Stimulated activated CD8-positive, alpha-beta memory T cell treated with anti-CD3 and anti-CD28 coated beads, Interleukin-7, amount 100 ng/mL, for 4 hours (primary cell): ENCODE measurements at places on chromosomes 2 and 18.

- no peak for DNase-seq
Measured at GRCh38 chr2:208549546-208550158, 143.1 kb downstream of the PTH2R start.

GRCh38 chr18:32427084-32427900 is 43.4 kb downstream of the GAREM1 start:
- no peak for DNase-seq

DNA sequence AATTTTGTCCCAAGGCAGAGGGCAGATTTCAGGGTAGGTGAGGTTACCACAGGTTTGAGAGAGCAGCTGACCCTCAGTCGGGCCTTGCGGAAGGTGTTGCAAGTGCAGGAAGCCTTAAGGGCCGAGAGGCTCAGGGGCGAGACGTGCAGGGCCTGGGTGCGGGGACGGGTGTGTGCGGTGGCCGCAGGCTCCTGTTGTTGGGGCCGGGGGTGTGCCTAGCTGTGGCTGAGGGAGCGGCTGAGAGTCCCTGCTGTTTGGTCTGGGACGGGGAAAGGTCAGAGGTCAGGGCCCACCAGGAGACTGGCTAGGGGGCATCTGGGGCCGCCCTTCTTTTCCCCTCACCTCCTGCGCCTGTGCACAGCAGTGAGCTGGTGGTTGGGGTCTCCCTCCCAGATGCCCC is 52.5 kb downstream of the NTSR2 start:
- no peak for DNase-seq

- no peak for DNase-seq
Measured at GRCh38 chr2:53504507-53504906, 263.1 kb upstream of the CHAC2 start.

- DNase-seq = no peak
Measured at GRCh38 chr2:140248623-140249022, 1468.4 kb upstream of the NXPH2 start.

DNA sequence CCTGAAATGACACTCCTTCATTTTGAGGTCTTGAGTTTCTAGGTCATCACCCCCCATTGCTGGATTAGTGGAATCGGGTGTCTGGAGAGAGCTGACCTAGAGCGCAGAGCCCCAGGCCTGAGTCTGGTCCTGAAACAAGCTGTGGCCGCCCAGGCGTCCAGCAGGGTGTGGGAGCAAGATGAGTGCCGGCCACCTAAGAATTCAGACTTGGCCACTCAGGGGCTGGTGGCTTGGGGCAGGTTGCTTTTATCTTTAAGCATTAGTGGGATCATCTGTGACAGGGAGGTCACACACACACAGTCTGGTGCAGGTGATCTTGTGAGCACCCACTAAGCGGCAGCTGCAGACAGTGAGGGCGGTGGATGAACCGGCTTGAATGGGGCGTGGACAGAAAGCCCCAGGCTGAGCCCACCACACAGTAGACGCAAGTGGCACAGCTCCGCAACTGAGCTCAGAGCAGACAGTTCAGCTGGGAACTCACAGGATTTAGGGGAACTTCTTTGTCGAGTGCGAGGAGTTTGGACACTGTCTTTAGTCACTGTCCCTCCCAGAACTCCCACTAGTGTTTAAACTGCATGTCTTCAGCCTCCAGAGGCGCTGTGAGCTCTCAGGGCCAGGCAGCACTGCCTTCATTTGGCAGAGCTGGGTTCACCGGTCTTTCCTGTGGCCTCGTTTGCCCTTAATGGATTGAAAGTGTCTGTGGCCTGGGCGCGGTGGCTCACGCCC is 21.5 kb downstream of the ITGB1BP1 start:
- no peak for DNase-seq

DNA sequence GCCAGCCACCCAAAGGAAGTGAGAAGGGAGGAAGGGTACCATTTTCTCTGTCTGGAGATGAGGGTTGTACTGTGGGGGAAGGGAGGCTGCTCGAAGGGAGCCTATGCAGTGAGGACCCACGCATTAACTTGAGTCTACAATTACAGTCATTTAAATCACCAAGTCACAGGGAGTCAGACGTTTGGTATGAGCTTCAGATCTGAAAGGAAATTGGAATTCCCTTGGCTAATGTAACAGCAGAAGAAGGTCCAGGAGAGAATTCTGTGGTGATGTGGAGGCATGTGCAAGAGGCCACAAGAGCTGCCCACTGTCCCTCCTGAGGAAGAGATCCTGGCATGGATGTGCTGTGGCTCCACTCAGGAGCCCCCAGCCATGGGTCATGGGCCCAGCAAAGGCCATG is 22.5 kb downstream of the DAPL1 start:
- no peak for DNase-seq

- no peak for DNase-seq
Measured at GRCh38 chr2:150441784-150442183, 45.7 kb downstream of the RND3 start.

GRCh38 chr18:68152770-68153169 is 562.1 kb downstream of the TMX3 start:
- DNase-seq = no peak

GRCh38 chr2:190835303-190835930 is 45.2 kb upstream of the GLS start:
- no peak for DNase-seq

DNA sequence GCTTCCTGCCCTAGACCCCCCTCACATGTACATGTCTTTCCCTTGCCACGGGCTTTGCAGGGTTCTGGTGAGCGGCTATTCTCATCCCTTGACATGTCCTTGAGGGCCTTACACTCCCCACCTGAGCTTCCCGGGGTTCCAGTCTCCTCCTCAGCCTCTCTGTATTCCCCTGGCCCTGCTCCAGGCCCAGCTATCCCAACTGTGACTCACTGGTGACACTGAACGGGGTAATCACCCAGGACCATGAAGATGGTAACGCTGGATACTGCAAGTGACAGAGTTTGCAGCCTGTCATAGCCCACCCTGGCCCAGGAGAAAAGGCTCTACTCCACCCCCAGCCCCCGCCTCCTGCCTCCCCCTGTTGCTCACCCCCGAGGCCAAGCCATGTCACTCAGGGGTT is 27.3 kb downstream of the KIF3C start:
- DNase-seq = no peak

DNA sequence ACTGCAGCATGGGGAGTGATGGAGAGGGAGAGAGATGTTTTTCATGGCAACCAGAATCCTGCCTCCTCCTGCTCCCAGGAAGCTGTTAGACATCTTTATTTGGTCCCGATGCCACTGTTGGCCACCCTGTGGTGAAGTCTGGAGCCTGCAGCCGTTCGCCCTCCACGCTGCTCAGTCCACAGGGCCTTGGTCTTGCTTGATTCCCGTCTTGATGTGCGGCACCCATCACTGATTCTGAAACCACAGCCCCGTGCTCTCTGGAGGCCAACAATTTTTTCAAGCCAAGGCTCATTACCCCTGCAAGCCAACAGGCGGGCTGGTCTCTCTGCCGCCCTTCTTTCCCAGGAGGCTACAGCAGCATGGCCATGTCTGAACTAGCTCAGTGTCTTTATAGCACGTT is 24.5 kb downstream of the SIGLEC15 start:
- DNase-seq = no peak

GRCh38 chr2:138060301-138060635 is 96.0 kb downstream of the HNMT start:
- no peak for DNase-seq

DNA sequence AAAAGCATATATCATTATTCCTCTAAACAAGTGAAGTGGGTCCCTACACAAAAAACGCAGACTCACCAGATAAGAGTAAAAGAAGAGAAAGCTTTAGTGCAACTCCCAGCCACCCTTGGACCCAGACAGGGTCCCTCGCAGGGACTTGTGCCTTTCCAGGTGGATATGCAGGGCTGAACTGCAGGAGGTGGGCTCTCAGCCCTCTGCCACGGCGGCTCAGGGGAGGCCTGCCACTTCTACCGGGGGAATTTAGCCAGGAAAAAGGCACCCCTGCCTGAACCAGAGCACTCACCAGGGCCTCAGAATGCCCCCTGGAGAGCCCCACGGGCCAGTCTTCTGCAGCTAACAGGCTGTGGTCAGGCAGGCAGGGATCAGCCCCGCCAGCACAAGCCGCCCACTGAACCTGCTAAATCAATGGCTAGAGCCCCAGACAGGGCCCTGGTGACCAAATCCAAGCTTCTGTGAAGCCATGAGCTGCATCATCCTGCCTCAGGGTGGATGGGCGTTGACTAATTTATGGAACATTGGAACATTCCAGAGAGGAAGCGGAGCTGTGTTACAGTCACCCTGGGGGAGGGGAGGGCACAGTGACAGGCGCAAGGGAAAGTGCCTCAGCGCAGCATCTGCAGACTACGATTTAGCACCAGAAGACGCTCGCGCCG is 209.3 kb downstream of the EIPR1 start:
- no peak for DNase-seq

DNA sequence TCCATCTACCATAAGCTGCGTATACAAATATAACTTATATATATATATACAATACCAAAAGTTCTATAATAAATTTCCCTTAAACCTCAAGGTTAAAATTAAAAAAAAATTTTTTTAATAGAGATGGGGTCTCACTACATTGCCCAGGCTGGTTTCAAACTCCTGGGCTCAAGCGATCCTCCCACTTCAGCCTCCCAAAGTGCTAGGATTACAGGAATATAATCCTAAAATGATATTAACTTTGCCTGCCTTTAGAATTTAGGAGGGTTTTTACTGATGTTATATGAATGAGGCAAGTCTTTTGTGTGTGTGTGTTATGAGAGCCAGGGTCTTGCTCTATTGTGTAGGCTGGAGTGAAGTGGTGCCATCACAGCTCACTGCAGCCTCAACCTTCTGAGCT is 49.2 kb downstream of the HNRNPLL start:
- no peak for DNase-seq

GRCh38 chr2:235416858-235417499 is 76.9 kb upstream of the AGAP1 start:
- no peak for DNase-seq

- no peak for DNase-seq
Measured at GRCh38 chr18:26685438-26686157, 137.2 kb upstream of the KCTD1 start.

DNA sequence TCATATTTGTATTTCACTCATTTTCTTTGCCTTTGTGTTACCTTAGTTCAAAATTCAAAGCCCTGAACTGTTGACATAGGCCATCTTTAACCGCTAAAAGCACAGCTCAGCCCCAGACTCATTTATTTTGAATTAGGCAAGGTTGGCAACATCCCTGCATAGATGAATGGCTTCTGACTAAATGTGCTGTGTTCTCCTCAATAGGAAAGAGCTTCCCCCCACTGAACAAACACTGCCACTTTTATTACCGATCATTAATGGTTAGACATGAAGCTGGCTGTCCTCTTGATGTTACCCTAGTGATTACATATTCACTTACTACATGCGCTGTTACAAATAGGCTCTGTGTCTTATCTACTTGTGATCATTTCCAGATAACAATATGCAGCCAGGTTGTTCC is 170.7 kb downstream of the ADCYAP1 start:
- no peak for DNase-seq

GRCh38 chr2:190959911-190960788 is 53.8 kb downstream of the STAT1 start:
- DNase-seq = no peak

- DNase-seq = no peak
Measured at GRCh38 chr2:16828828-16829160, 163.2 kb upstream of the CYRIA start.

DNA sequence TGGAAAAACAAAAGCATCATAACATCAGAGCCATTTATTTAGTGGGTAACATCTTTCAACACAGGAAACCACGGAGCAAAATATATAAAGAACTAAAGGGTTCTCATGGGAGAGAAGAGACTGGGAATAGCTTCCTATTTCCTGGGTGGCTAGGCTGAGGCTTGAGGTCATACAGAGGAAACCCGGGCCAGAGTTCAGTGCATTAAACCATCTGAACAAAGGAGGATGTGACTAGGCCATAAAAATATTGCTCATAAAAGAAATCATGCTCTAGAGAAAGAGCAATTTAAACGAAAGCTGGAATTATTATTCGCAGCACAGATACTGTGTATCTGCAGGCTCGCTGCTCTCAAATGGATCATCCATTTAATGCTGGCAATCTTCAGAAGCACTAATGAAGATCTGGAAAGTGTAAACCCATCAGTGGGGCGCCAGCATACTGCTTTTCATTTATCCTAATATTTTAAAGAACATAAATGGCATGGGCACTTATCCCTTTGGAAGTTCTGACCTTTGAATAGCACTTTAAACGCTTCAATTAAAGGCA is 83.3 kb downstream of the GALNT14 start:
- DNase-seq = no peak

DNA sequence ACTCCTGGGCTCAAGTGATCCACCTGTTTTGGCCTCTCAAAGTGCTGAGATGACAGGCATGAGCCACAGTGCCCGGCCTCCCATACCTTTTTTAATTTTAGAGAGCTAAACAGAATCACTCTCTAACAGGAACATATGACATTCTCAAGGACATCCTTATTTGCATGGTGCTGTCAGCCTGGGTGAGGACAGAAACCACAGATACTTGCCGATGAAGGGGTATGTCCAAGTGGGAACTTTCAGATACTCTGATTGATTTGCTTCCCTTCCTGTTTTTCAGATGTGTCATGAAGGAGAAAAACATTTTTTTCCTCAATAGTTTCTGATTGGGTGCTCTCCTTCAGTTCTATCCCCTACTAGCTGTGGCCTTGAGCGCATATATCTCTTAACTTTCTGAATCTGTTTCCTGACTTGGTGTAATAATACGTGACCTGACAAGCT is 49.6 kb downstream of the MYO3B start:
- DNase-seq = no peak

DNA sequence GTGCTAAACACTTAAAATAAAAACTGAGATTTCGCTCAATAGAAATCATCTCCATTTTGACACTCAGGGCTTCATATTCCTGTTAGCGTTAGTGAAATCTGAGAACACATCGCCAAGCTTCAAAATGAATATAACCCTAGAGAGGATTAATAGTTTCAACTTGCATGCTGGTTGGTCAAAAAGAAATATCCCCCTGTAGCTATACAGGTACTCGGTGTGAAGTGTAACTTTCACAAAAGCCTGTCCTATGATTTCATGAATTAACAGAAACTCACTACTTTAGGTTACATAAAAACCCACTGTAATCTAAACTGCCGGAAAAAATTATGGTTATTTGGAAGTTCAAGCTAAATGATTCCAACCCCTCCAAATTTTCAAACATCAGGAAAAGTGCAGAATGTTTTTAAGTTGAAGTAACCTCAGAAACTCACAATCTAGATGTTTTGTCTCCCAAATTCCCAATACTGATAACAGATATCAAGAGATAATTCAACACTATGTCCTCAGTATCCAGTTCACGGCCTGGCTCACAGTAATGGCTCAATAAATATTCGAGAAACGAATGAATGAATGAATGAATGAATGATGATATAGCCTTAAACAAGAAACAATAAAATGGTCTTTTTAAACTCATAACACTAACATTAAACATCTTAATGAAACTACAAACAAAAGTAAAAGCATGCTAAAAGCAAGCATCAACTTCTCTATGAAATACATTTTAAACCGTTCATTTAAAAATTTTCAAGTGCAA is 2.5 kb downstream of the TLK1 start:
- no peak for DNase-seq

- no peak for DNase-seq
Measured at GRCh38 chr2:165958313-165958960, 4.9 kb upstream of the TTC21B start.

DNA sequence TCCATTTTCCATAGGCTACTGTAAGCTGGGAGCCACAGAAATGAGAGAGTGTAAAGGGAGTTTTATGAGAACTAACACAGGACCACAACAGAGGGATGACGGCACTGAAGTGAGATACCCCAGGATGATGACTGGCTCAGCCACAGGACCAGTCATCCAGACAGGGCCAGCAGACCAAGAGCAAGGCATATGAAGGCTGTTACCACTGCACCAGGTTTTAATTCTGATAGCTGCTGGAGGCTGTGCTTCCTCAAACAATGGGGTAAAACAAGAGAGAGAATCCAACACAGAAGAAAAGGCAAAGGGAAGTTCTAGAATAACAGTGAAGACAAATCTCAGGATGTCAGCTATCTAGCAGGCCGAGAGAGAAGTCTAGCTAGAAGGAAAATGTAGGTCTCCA is 94.9 kb downstream of the BCL2 start:
- no peak for DNase-seq
